ENCODE measurements at places on chromosomes 3 and 15.

- DNase-seq, result no peak
Measured at GRCh38 chr15:81225161-81225671, 28.5 kb downstream of the IL16 start.

- no peak for DNase-seq
Measured at GRCh38 chr15:81783586-81783985, 262.2 kb downstream of the MEX3B start.

GRCh38 chr3:141164852-141165251, 66.8 kb upstream of the PXYLP1 start:
- no peak for DNase-seq

GRCh38 chr3:123298903-123299302, 97.2 kb downstream of the SEC22A start:
- no peak for DNase-seq

DNA sequence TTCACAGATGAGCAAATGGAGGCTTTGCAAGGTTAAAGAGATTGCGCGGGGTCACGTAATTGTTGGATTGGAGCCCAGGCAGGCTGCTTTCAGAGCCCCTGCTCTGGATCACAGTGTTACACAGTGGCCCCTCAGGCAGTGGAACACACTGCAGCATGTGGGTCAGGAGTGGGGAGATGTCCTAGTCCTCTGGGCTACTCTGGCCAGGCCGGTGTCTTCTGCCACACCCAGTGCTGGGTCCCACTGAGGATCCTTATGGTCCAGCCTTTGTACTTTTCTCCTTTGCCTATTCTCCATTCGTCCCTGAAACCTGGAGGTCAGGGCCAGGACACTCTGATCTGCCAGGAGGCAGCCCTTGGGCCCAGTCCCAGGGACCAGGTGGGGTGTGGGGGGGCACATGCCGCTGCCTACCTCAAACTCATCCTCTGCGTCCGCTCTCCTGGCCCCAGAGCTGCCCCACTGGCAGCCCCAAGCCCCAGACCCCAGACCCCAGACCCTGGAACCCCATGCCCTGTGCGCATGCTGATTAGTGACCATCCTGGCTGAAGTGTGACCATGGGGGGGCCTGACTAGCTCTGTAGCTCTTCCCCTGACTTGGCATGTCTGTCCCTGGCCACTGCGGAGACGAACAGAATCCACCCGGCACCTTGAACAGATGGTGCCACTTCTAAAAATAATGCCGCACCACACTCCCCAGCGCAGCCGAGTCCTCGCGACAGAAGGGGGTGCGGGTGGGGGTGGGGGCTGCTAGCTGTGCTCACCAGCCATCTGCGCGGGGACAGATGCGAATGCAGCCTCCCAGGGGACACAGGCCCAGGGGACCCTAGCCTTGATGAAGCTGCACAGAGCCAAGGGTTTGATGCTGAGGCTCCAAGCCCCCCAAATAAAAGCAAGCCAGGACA, 41.6 kb downstream of the ATP2B2 start:
- DNase-seq, result no peak

DNA sequence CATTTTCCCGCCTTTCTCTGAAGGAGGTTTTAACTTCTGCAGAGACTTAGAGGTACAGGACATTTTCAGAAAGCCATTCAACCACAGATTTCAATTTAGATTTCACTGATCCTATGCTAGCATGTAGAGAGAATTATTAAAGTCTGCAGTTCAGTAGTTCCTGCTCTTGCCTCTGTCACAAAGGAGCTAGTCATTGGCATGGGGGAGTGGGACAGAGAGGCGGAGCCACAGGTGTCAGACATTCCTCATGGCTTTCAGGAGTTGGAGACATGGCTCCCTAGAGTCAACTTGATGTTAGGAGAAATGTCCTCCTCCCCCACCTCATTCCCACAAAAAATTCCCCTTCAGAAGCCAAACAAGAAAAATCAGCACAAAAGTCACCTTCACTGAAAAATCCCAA, 66.0 kb upstream of the SIAH2 start:
- DNase-seq, result no peak

GRCh38 chr3:126482503-126483255, 7.0 kb upstream of the ZXDC start:
- no peak for DNase-seq

DNA sequence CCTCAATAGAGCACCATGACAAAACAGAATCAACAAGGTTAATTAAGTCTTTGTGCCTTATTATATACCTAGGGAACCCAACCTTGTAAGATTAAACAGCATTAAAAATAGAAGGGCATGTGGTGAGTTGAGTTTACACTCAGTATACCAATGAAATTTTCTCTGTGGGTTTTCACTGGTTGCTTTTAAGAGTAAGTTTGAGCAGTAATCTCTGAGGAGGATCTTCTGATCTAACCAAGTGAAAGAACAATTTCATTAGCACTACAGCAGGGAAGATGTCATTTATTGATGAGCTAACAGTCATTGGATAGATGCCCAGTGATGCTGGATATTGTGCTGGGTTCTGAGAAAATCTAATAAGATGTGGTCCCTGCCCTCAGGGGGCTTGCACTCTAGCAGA, 26.9 kb upstream of the AKAP13 start:
- no peak for DNase-seq

GRCh38 chr3:110711851-110712516, 359.6 kb upstream of the NECTIN3 start:
- no peak for DNase-seq

DNA sequence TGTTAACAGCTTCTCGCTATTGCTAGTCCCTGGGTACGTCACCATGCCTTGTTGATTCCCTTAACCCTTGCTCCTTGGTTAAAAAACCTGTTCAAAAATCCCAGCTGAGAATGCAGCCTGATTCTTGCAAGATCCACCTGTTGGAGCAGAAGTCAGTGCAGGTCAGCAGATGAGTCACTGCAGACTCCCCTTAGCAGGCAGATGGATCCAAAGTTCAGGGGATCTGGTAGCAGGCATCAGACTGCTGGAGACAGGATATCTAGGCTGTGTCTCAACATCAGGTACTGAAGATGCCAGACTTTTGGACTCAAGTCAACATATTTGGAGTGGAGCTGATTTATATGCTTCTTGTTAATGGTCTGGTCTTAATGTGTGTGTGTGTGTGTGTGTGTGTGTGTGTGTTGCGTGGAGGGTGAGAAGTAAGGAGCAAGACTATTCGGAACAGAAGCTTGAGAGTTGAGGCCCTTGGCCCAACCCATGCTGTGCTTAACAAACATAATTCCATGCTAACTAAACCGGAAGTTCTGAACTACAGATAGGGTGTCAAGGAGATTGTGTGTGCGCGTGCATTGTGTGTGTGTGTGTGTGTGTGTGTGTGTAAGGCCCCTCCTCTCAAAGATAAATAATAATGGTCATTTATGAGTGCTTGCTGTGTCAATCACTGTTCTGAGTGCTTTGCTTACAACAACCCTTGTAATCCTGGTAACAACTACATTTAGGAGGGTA, 1.0 kb upstream of the C3orf52 start:
- DNase-seq, result no peak

GRCh38 chr3:133477487-133477886, 77.6 kb downstream of the BFSP2 start:
- DNase-seq, result no peak

DNA sequence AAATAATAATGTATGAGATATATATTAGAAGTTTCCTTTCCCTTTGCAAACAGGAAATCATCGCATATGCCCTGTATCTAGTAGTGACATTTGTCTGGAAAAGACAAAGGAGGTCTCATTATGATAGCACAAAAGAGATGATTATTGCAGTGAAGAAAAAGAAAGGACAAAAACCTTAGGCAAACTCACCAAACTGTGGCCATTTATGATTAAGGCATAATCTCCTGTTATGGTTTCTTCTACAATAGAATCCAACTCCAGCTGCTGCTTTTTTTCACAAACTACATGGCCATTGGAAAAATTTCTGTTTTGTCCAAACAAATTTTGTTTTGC, 218.2 kb downstream of the ATP8B4 start:
- DNase-seq, result no peak

DNA sequence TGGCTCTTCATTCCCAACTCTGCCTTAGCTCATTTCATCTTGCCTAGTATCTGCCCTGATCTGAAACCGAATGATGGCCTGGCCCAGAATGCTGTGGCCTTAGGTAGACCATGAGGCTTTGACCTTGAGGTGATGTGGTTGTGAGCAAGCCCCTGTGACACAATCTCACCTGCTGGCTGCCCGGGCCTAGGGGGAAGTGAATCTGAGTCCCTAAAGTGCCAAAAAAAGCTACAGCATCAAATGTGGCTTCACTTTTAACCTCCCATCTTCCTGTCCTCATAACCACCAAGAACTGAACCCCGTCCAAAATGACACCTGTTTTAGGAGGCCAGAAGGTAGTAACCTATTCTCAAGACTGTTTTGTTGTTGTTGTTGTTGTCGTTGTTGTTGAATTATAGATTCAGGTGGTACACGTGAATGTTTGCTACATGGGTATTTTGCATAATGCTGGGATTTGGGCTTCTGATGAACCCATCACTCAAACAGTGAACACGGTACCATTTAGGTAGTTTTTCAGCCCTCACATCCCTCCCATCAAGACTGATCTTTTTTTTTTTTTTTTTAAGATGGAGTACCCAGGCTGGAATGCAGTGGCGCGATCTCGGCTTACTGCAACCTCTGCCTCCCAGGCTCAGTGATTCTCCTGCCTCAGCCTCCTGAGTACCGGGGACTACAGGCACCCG, 54.6 kb downstream of the MCCC1 start:
- DNase-seq, result no peak

GRCh38 chr3:171306631-171307030, 153.6 kb downstream of the TNIK start:
- no peak for DNase-seq

DNA sequence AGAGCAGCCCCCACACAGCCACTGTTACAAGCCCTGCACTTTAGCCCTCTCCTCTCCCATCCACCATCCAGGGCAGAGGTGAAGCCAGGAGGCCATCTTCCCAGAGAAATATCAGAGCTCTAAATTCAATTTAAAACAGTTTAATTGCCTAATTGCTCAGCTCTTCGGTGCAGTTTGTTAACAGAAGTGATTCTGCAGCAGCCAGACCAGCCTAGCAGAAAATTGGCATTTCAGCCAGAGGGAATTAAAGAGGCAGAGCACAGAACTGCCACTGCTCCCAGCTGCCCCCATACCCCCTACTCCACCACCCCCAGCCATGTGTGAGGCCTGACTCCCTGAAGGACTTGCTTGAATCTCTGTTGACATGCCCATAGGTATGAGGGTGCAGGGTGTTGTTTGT, 38.5 kb downstream of the TPRA1 start:
- DNase-seq, result no peak

DNA sequence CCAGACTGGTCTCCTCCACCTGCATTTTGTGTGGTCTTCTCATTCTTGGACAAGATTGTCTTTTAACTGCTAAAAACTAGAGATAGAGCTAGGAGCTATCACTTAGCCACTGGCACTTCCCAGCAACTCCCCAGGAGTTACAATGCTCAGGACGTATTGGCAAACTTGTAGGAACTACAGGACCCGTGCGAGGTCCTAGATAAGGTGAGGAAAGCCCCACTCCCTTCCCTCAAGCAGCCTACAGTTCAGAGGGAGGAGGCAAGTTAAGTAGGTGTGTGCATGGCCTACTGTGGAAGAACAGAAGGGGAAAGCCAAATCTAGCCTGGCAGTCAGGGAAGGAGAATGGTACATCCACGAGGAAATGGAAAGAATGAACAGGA, 504.7 kb upstream of the PROK2 start:
- DNase-seq, result no peak

- DNase-seq, result no peak
Measured at GRCh38 chr3:148077318-148077923, 620.3 kb upstream of the AGTR1 start.

GRCh38 chr3:175836617-175837016, 977.5 kb downstream of the NAALADL2 start:
- DNase-seq, result no peak

- DNase-seq, result no peak
Measured at GRCh38 chr3:126649556-126650092, 5.3 kb downstream of the TXNRD3 start.

Data from endothelial cell (in vitro differentiated cells).